Head of caudate nucleus (tissue), 42 donors: ENCODE measurements at places on chromosomes 11 and 22.
A peak's percentile ranks its signal among the peaks of the same experiment; 100 is the strongest.

DNA sequence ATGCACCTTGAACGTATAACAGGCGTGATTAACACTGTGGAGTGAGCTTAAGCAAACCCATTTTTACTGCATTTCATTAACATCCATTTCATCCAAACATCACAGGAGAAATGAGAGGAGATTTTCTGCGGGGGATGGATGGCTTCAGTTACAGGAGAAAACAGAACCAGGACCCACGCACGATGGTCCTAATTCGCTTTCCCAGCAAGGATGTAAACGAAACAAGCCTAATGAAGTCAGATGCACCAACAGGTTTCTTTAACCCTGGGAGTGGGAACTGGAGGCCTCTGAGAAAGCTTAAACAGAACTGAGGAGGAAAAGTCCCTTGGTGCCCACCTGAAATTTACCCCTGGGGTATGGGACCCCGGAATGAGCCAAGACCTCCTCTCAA, 2.7 kb downstream of the CADM1 start:
- DNase-seq: peak; percentile 13

DNA sequence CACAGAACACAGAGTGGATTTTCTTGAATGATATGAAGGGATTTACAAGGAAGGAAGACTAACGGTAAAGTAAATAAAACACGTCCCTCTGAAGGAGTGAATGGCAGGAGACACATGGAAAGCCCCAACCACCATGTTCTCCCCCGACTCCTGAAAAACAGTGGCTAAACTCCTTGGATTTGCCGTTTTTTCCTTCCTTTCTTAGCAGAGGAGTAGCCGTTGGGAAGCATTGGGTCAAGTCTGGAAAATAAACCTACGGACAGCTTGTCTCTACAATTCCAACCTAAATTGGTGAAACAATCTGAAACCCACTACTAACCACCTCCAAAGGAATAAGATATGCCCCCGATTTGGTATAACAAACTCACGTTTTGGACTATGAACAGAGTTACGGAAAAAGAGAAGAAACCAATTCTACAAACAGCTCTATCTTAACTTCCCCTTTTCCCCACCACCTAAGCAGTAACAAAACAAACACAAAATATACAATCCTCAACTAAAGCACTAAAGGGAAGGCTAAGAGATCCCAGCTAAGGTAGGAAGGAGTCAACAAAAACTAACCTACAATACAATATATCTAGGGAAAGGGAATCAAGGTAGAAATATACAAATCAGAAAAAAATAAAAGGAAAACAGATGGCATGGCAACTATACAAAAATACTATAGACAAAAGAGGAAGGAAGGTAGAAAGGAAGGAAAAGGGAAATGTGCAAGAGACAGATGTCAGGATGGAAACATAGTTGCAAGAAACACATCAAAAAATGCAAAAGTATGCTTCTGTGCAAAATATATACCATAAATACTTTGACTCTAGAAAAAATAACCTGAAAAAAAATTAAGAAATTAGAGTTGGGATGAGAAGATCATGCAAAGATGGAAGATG, 43.8 kb upstream of the LYVE1 start:
- DNase-seq: no peak

DNA sequence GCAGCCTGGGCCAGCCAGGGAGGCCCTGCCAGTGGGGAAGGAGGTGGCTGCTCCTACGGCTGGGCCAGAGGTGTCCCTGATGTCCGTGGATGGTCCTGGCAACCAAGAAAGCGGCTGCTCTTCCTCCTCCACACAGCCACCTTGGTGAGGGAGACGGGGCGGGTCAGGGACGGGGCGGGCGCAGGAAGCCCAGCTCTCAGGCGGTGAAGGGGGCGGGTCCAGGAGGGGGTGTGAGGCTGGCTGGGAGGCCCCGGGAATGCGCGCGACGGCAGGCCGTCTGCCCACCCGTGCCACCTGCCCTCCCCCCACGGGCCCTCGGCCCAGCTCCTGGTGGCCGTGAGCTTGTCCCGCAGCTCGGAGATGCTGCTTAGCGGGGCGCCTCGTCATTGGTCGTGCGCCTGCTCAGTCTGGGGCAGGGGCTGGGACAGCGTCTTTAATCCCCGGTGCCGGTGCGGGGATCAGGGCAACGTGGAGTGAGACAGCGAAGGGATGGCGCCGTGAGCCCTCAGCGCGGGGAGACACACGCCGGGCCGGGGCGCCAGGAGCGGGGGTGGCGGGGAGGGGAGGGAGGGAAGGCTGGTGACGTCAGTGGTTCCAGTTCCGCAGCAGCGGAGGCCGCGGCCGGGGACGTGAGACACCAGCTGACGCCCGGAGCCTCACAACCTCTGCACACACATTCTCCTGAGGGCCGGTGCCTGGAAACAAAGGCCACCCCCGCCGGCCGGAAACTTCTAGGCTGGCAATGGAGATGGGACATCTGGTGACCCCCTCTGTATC, 6.7 kb upstream of the BRSK2 start:
- peak; percentile 79 for DNase-seq

DNA sequence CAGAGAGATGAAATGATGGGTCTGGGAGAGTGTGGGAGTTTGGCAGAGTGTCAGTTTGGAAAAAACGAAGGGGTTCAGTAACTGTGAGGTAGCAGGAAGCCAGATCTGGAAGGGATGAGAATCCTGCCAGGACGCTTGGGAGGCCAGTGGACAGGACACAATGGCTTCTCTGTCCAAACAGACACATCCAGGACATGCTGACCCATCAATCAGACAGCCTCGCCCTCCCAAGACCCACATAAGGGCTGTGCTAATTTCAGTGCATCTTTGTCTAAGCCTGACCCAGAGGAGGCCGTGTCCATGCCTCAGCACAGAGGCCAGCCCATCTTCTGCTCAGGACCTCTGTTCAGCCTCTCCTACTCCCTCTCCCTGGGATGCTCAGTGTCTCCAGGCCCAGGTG, 576.5 kb upstream of the B3GAT1 start:
- no peak for DNase-seq

DNA sequence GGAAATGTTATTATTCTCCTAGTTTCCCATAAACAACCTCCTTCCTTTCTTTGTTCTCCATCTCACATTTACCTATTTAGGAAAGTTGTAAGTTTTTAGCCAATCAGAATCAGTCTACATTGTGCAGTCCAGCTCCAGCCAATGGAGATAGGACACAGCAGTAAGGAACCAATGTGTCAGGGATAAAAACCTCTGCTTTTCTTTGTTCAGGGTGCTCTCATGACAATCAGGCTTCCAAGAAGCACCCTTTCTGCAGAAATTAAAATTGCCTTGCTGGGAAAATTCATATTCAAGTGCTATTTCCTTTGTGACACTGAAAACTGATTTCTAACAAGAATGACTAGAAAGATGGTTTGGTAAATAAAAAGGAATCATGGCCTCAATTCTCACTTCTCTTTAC, 14.6 kb downstream of the SCGB2A1 start:
- DNase-seq: no peak

- no peak for DNase-seq
These were observed 7.7 kb downstream of the CCS start for GRCh38 chr11:66600631-66601233.

DNA sequence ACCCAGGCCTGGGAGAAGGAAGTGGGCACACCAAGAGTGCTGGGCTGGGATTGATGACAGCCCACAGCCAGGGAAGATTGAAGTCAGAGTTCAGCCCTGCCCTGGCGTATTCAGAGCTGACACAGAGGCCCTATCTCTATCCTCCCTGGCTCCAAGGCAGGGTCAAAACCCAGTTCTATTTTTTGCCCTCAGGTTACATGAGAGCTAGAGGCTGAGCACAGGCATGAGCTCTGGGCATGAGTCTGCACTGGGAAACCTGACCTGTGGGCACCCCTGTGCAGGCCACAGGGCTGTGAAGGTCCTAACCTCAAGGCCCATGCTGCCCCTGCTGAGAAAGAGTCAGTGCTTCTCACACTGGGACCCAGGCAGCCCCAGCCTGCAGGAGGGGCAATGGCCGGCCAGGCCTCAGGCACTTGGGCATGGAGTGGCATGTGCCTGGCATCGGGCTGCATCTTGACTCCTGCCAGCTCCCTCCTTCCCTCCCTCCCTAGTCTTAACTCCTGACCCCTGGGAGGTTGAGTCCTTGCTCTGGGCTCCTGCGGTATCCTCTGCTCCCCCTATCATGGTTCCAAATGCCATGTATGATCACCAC, 5.4 kb downstream of the SLC35E4 start:
- DNase-seq: no peak

DNA sequence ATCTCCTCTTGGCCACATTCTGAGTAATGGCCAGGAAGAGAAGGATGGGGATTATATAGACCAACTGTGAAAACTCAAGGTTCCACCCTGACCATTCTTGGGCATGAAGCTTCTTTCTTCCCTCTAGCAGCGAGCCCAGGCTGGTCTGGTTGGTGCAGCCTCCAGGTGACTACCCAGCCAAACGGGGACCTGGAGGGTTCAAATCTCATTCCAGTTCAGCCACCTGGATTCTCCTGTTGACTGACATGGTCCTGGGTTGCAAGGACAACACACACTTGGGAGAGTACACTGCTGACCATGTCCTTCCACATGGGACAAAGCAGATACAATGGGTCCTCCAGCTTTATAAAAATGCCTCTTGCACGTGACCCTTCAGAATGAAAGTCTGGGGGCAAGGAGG, 67.0 kb downstream of the SHANK2 start:
- DNase-seq: no peak

DNA sequence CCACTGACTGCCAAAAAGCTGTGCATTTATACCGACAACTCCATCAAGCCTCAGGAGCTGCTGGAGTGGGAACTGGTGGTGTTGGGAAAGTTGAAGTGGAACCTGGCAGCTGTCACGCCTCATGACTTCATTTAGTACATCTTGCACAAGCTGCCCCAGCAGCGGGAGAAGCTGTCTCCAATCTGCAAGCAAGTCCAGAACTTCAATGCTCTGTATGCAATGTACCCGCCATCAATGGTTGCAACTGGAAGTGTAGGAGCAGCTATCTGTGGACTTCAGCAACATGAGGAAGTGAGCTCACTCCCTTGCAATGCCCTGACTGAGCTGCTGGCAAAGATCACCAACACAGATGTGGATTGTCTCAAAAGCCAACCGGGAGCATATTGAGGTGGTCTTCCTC, at the start of gene SLC22A25:
SLC22A25 (minus strand) TSS at position 67 of the 400 bp plus-strand sequence. CDS start 13,947 bp downstream, outside the sequence.
- no peak for DNase-seq

DNA sequence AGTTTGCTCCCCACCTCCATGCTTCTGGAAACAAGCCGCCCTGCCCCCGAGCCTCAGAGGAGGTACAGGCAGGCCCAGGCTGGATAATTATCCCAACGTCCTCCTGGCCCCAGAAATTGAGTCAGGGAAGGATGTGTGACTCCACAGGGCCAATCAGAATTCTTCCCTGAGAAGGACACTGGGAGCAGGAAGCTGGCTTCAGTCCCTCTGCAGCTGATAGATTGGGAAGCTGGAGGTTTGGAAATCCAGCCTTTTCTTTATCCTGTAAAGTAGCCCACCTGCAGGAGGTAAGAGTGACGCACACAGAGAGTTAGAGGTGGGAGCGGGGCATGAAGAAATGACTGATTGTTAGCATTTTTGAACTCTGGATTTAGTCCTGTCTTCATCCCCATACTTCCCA, 97.5 kb upstream of the CD82 start:
- no peak for DNase-seq

DNA sequence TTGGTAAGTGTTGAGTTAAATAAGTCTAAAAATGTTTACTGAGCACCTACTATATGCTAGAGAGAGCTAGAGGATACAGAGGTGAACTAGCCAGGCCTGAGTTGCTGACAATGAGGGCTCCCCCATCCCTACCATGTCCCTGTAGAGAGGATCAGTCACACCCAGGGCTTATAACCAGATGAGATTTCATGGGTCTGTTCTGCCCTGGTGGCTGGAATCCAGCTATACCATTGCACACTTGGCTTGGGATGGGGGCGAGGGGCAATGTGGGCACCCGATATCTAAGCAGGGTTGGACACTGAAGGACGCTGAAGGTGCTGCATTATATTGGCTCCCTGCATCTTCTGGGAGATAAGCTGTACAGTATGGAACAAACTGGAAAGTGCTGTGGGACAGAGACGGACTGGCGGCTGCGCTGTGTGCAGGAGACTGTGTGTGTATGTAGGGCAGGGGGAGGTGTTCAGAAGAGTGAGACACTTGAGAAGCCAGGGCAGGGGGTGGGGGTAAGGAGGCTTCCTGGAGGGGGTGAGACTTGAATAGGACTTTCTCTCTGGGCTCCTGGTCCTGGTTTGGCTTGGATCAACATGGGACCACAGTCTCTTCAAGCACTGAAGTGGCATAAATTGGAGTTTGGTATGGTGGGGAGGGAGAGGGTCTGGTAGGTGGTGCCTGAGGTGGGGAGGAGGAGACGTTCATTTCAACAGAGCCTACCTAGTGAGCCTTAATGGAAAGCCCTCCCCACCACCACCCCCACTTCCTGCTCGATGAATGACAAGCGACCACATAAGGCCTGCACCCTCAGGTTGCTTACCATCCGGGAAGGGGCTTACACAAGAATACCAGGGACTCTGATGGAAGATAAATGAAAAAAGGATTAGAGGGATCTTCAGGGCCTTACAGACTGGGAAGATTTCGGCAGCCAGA, 1.8 kb downstream of the CD82 start:
- DNase-seq: no peak

DNA sequence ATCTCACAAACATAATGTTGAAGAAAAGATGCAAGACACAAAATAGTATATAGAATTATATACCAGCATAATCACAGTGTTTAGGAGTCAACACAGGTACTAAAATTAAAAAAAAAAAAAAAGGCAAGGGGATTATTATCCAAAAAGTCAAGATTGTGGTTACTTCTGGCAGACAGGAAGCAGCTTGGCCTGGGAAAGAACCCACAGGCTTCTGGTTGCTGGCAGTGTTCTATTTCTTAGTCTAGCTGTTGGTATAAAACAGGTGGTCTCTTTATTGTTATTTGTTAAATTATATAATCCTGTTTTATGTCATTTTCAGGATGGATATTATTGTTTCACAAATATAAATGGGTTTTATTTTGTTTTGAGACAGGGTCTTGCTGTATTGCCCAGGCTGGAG, 54.0 kb downstream of the C11orf58 start:
- no peak for DNase-seq

GRCh38 chr11:68841718-68842426, at the start of gene CPT1A:
TSS of gene CPT1A (minus strand) at chr11:68841916. CDS start at chr11:68815474, 26,442 bp downstream.
- no peak for DNase-seq

- DNase-seq: no peak
These were observed 10.4 kb upstream of the SREBF2 start for GRCh38 chr22:41822317-41823057.

GRCh38 chr11:45233121-45233803, 52.9 kb downstream of the SYT13 start:
- DNase-seq: peak; percentile 77

DNA sequence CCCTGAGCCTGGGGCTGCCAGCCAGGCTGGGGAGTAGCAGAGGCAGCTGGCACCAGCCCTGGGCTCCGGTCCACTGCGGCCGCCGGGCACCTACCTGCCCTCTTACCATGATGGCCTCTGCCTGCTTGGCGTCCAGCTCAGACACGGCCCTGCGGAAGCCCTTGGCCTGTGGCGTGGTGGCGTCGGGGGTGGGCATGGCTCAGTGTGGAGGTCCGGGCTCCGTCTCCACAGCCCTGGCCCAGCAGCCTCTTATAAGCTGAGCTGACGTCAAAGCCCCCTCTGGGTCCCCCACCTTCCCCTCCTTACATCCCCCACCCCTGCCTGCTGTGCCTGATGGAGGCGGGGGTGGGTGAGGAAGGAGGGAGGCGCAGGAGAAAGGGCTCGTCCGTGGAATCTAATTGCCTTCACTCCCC, at the start of gene TH:
TH (minus strand) TSS at position 225 of the 413 bp plus-strand sequence; CDS start at position 196, 29 bp downstream.
- no peak for DNase-seq
